ENCODE measurements at places on chromosomes 12 and 14.

GRCh38 chr12:97461553-97461952, 1.1 kb upstream of the RMST start:
- no peak for DNase-seq

GRCh38 chr12:13208533-13209435, 12.3 kb downstream of the EMP1 start:
- peak; percentile 47 for DNase-seq

DNA sequence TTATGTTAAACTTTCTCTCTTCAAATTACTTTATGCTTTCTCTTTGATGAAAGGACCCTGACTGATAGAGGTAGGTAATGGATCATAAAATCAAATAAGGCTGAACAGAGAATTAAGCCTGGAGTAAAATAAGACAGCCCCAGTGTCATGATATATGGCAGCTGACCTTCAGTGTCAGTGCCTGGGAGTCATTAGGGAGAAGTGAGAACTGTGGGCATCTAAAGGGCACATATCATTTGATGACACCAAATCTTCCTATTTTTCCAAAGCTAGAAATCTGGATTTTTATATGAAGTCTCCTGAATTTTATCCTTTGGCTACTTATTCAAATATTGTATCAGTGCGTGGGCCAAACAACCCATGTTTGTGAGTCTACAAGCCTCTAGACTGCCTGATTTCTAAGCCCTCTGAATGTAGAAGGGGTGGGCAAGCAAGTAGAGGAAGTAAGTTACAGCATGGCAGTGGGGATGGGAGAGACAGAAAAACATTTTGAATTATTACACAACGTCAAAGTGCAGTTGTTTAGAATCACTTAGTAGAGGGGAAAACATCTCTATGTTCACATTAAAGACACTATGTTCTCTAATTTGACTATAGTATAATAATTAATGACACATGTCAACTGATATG, 10.0 kb downstream of the SLC39A9 start:
- DNase-seq = no peak

DNA sequence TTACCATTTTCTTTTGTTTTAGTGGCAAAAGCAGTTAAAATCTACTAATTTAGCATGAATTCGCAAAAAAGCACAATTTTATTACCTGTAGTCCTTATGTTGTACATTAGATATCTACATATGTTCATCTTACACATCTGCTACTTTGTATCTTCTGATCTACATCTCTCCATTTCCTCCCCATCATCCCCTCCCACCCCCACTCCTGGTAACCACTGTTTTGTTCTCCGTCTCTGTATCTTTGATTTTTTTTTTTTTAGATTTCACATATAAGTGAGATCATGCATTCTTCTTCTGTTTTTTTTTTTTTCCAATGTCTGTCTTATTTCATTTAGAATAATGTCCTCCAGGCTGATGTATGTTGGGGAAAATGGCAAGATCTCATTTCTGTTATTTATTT, 922.7 kb downstream of the VRK1 start:
- DNase-seq = peak; percentile 78

DNA sequence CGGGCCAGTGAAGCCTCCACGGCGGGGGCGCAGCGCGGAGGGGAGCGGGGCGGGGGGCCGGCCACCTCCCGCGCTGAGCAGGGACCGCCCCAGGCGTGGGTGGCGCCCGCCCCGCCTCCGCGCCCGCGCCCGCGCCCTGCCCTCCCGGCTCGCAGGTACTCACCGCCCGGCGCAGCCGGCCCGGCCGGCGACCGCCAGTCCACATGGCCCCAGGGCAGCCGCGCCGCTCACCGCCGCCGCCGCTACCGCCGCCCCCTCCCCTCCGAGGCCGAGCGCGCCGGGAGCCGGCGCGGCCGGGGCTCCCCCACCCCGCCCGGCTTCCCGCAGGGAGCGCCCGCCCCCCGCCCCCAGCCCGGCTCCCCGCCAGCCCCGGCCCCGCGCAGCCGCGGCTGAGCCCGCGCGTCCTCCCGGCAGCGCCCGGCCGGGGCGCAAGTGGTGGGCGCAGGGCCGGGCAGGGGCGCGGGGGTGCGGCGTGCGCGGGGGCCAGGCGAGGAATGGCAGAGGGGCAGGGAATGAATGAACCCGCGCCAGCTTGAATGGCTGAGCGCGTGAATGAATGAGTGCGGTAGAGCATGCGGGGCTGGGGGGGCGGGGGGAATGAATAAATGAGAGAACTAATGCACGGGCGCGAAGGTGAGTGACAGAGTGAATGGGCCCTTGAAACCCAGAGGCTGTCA, at the start of gene BEGAIN:
Gene BEGAIN, minus strand, starts transcription at position 332 of the 677 bp plus-strand sequence. Its CDS starts 127 bp downstream, at position 205.
- DNase-seq = no peak

DNA sequence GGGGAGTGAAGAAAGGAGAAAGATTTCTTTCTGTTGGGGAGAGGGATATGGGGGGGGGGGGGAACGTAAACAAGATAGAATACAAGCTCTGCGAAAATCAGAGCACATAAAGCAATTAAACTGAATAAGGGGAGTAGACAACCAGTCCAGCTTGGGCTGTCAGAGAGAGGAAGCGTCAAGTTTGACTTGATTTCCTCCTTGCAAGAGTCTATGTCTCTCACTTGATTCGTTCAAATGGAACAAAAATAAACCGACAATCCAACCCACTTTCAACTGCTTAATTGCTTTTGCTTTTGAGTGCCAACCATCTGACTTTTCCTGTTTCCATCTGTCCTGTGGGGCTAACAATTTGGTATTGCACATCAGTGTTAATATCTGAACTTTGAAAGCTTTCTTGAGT, 942 bp downstream of the SYT1 start:
- no peak for DNase-seq

GRCh38 chr14:39212693-39213092, 21.0 kb upstream of the MIA2 start:
- DNase-seq = no peak

GRCh38 chr14:104111301-104112112, 26.0 kb downstream of the ASPG start:
- DNase-seq = no peak

- peak; percentile 94 for DNase-seq
Observed at GRCh38 chr12:124992874-124993625, 395 bp upstream of the BRI3BP start.

Measured in natural killer cell (primary cell).